Panc1 (cell line): ENCODE measurements at places on chromosomes 13 and 19. TPM values are rescaled to one million over a fixed set of nuclear protein-coding genes. Genes with fewer than 3 reads are reported as not detected.

DNA sequence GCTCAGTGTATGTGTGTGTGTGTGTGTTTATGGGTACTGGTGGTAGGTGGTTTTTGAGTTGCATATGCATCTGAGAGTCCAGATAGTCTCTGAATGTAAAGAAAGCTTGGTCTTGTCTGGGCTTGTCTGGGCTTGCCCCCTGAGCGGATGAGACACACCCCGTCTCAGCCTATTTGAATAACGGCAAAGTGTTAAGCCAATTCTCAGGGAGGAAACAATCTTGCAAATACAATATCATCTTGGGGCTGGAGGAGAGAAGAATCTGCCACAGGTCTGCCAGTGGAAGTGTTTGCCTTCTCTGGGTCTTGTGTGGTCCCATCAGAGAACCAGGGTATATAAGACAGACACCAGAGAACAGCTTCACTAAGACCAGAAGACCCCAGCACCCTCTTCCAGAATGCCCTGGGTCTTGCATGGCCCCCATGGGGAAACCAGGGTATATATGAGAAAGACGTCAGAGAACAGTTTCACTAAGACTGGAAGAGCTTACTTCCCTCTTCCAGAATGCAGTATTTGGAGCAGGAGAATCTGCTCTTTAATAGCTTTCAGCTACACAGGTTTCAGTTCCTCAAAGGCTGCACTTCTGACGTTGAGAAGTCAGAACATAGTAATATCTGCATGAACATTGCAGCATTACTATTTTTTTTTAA is 13.3 kb downstream of the CD70 start:
- DNase-seq: no peak

- no peak for DNase-seq
These were observed 211.9 kb downstream of the NDFIP2 start for GRCh38 chr13:79692846-79693245.

GRCh38 chr13:62092949-62093348 is 677.3 kb upstream of the PCDH20 start:
- no peak for DNase-seq

DNA sequence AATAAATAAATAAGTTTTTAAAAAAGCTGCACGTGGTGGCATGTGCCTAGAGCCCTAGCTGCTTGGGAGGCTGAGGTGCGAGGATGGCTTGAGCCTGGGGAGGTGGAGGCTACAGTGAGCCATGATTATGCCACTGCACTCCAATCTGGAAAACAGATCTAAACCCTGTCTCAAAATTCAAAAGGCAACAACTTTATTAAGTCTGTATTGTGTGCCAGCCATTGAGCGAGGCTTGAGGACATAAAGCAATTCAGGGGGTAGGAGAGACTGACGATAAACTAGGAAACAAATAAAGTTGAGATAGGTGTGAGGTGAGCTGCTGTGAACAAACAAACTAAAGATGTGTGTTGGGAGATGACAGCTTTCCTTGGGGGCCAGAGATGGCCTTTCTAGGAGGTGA is 8.7 kb downstream of the CELF5 start:
- no peak for DNase-seq

DNA sequence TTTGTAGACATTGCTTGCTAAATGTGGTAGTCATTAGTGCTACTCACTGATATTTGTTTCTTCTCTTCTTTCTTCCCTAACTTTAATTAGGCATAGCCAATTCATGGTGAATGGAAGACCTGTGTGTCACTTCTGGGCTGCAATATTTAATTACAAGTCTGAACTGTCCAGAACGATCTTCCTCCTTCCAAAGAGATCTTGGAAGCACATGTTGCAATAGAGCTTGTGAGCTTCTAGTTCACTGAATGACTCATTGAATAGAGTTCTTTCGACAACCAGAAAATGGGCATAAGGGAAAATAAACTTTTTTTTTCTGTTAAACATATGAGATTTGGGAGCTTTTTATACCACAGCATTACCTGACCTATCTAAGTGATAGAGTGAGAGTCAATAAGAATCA is 1264.6 kb downstream of the PCDH9 start:
- no peak for DNase-seq

GRCh38 chr19:6750062-6750461 is 10.6 kb downstream of the TRIP10 start:
- DNase-seq: no peak

- DNase-seq: no peak
These were observed 99.2 kb downstream of the SLC7A1 start for GRCh38 chr13:29496241-29496712.

ZNF112 gene
- total RNA-seq: 4.3 TPM

CGB5 gene
- not detected for total RNA-seq
